CD4-positive, alpha-beta T cell treated with Interleukin-21 for 1 hour (primary cell): ENCODE measurements at places on chromosomes 16 and 17.

GRCh38 chr16:86337581-86338402, 172.5 kb upstream of the FOXF1 start:
- no peak for DNase-seq

DNA sequence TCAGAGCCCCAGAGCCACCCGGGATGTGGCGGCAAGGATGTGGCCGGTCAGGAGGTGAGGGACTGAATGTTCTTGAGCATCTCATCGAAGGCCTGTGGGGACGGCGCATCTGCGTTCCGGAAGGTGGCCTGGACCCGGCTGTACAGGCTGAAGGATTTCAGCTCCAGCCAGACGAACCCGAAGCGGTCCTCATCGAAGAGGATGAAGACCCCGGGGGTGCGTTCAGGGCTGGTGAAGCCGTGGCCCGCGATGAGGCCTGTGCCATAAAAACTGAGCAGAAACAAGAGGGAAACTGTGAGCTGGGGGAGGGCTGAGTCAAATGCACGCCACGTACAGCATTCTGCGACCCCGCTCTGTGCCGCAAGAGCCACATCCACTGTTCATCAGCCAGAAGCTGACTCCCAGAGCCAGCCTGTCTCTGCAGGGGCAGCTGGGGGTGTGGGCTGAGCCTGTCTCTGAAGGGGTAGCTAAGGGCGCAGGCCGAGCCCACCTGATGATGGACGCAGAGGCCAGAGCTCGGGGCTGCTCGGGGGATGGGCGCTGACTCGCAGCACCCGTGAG, 14.1 kb upstream of the C16orf95 start:
- DNase-seq: no peak

- no peak for DNase-seq
Observed at GRCh38 chr16:30121741-30122571, 1.1 kb downstream of the MAPK3 start.

GRCh38 chr16:64346080-64346479, 775.8 kb downstream of the CDH11 start:
- no peak for DNase-seq

DNA sequence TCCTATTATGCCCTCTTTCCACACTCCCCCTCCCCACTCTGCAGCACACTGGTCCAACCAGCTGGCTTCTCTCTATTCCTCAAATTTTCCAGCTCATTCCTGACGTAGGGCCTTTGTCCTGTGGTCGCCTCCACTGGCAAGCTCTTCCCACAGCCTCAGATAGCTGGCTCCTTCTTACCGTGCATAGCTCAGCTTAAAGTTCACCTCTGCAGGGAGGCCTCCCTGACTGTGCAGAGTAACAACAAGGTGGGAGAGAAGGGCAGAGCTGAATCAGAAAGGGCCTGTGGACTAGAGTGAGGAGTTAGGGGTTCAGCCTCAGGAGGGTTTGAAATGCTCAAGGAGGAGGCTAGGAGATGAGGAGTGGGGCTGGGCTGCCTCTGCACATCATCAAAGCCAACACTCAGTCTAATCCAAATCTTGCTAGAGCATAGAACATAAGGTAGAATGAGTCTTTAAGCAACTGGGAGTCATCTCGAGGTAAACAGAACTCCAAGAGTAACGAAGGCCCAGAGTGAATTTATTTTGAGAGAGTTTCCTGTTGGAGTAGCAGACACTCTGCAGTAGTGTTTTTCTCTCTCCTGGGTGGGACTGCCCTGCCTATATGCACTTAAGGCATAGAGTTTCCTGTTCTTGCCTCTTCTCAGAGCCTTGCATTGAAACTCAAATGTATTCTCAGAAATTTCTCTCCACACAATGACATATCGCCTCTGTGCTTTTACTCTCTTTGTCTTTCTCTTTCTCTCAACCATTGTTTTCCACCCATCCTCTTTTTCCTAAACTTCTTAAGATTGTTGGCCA, 19.4 kb downstream of the SPPL2C start:
- DNase-seq: no peak

DNA sequence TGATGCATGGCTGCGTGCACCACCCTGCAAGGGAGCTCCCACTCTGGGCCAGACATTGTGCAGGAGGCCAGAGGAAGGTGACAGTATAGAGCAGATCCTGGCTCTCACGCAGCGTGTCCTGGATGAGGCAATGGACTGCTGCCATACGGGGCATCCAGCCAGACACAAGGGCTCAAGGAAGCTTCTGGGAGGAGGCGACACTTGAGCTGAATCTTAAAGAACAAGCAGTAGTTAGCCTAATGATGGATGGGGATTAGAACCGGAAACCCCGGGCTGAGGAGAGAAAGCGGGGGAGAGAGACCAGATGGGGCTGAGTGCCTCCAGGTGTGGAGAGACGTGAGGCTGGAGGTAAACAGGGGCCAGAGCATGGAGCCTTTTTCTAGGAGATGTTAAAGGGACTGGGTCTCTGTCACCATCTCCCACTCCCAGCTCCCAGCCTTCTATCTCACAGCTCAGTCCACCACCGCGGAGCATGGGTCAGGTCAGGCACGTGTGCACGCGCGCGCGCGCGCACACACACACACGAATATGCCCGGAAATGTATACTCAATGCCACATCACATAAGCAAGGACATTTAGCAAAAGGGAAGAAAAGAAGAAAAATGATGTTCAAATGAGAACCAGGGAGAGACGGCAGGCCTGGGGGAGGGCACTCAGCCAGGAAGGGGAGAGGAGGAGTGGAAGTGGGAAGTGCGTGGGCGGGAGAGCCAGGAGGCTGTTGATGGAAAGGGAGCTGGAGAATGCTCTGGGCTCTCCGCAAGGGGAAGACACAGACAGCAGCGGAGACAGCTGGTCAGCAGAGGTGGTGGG, 46.3 kb downstream of the CCDC42 start:
- no peak for DNase-seq

DNA sequence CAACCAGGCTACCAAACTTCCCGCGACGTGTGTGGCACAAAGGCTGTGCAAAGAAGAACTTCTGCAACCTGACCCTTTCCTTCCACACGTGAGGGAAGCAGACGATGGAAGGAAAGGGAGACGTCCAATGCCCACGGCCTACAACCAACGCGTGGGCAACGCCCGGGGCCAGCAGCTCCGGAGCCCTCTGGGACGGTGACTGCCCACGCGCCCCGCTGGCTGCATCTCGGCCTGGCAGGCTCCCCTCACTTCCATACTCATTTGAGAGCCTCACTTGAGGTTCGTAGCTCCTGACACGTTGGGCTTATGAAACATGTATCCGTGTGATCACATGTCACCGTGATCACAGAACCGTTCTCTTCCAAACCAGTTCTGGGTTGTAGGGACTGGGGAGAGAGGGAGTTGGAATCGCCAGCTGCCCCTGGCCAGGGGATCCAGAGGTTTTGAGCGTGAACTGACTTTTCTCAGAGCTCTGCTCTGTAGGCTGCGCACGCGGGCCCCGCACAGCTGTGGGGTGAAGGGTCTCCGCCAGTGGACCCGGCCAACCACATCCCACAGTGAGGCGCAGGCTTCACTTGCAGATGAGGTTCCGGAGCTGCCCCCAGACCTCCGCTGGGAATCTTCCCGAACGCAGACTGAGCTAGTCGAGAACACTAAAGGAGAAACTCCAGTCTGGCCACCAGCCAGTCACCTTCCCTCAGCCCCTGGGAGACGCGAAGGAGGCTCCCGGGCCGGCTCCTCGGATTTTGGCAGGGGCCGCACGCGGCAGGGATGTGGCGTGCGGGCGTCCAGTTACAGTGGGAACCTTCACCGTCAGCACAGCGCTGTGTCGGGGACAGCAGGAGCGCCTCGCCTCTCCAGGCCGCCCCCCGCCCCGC, 1.0 kb downstream of the LMF1 start:
- DNase-seq: no peak

DNA sequence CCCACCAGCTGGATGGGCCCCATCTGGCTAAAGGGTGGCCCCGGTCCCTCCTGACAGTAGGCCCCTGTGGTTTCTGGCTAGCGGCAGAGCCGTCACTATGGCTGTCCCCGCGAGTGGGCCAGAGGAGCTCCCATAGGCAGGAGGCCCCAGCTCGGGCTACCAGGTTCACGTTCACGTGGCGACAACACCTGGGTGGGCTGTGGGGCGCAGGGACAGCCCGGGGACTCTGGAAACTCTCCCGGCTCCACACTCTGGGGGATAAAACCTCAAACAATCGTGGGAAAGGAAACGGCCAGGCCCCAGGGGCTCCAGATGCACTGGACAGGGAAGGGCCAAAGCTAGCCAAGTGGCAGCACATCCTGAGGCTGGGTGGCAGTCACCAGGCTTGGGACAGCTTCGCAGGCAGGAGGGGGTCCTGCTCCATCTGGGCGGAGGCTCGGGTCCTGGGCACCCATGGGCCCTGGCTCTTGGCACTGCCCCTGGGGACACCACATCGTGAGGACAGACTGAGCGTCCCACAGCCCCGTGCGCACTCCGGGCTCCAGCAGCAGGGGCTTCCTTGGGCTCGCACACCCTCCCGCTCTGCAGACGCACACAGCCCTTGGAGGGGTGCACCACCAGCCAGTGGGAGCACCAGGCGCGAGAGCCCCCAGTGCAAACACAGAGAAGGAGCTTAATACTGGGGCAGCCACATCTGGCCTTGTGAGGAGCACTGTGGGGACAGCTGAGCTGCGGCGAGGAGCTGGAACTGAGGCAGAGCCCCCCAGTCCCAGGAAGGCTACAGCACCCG, 4.4 kb downstream of the RNF166 start:
- no peak for DNase-seq

DNA sequence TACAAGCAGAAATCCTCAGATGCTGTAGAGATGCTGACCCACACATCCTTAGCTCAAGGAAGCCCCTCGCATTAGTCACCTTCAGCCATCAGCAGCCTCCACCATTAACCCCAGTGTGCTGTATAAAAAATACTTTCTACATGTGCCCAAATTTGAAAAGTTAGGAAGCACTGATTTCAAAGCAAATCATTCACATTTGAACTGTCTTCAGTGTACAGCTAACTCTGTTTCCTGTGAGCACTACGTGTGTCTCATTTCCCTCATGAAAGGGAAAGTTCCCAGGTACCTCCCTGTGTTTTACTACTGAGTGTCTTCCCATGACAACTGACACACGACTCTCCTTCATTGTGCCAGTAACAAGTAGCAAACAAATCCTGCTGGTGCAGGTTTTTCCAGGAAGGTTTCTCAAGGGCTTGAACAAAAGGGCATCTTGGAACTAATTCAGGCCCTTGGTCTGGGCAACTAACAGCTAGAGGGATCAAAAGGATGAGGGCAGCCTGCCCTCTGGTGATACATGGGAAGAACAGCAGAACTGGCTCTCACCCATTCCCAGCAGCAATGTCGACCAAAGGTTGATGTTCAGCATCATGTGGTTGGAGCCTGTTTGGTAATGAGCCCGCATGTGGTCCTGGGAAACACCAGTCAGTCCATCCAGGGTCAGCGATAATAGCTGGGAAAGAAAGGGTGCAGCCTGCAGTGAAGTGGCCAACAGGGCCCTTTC, 4.0 kb downstream of the SLC35B1 start:
- DNase-seq: peak; percentile 29
